ENCODE measurements at places on chromosomes 2 and 18.

- DNase-seq = no peak
Measured at GRCh38 chr2:219112651-219113338, 47.8 kb downstream of the NHEJ1 start.

- DNase-seq = no peak
Measured at GRCh38 chr2:72159211-72159993, 11.7 kb upstream of the CYP26B1 start.

- DNase-seq = no peak
Measured at GRCh38 chr18:55488473-55488872, 99.5 kb downstream of the TCF4 start.

DNA sequence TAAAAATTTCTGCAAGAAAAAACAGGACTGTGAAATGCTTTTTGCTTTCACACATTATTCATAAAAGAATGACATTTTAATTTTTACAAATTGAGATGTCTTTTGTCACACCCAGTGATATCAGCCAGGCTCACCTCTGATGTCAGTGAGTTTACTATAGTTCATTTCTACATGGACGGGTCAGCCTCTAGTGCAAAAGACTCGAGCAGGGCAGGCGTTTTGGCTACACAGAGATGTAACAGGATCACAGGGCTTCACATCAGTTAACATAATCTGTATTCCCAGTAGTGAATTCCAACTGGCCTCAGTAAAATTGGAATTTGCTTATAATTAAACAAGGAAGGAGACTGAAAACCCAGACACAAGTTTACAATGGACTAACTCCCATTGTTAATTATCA lies 275.6 kb upstream of the ZSWIM2 start:
- DNase-seq = no peak

DNA sequence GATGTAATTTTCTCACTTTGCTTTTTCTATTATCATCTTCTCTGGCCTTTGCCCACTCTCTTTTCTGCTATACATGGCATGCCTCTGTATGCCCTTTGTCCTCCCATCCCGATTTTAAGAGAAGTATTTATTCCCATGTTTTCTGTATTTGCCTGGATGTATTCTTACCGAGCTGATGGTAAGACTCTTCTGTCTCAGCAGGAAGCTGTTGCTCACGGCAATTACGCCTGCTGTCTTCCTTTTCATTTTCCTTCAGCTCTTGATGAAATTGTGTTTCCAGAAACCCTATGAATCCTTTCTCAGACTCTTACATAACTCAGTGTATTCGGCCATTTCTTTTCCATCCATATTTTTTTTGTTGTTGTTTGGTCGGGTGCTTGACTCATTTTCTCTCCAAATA lies 121.6 kb downstream of the SP3 start:
- no peak for DNase-seq

DNA sequence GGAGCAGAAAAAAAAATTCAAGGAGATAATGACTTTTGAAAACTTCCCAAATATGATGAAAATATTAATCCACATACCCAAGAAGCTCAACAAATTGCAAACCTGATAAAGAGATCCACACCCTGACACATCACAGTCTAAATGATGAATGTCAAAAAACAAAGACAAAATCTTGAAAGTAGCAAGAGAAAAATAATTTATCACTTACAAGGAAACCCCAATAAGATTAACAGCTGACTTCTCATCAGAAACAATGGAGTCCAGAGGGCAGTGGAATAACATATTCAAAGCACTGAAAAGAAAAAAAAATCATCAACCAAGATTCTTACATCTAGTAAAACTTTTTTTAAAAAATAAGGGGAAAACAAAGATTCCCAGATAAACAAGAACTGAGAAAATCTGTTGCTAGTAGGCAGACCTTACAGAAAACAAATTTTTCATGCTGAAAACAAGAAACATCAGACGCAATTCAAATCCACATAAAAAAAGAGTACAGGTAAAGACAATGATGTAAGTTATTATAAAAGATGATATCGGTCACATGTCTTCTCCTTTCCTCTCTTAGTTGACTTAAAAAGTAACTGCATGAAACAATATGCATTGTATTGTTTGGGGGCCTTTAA lies 21.3 kb downstream of the SLC66A2 start:
- DNase-seq = no peak

DNA sequence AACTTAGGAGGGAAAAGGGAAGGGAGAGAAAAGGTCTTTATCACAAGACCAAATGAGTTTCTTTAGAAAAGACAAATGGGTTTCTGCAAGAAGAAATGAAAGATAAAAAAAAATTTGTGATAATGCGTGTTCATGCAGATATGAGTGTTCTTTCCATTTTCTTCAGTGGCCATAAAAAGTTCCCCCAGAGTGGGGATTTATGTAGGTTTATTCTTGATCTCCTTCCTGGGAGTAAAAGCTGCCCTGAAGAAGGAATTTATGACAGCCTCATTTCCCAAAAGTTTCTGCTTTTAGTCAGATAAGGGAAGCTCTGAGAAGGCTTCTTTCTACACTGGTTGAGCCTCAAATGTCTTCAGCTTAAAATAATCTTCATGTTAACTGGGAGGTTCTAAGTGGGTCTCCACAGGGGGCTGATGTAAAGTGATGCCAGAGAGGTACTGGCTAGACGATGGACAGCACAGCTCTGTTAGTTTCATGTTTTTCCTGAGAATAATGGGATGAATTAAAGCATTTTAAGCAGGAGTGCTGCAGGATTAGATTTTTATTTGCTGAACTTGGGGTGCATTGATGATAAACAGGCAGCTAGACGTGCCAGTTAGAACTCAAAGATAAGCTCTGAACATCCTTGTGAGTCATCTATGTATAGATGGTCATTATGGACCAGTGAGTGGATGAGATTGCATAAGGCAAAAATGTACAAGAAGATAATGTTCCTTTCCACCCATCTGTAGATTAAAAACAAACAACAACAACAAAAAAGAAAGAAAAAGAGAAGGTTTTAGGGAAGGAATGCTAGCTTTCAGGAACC lies 99.4 kb upstream of the MSH2 start:
- no peak for DNase-seq

GRCh38 chr2:174971868-174972781 lies 33.1 kb downstream of the CHN1 start:
- peak; percentile 10 for DNase-seq

DNA sequence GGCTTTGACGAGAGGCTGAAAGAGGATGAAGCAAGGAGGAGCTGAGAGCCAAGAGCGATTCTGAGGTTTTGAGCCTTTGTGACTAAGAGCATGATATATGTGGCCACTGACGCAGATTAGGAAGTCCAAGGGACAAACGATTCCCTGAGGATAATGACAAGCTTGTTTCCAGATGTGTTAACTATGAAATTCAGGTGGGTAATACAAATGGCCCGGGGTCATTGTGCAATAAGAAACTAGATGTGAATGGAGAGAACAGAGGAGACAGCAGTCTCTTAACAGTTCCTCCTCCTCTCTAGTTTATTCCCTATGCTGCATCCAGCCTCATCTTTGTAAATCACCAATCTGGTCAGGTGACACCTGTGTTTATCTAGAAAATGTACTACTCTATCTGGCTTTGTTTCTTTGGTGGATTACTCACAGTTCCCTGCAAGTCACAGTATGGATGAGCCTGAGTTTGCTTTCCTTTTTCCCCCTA lies 84.2 kb downstream of the SOCS6 start:
- DNase-seq = peak; percentile 43

DNA sequence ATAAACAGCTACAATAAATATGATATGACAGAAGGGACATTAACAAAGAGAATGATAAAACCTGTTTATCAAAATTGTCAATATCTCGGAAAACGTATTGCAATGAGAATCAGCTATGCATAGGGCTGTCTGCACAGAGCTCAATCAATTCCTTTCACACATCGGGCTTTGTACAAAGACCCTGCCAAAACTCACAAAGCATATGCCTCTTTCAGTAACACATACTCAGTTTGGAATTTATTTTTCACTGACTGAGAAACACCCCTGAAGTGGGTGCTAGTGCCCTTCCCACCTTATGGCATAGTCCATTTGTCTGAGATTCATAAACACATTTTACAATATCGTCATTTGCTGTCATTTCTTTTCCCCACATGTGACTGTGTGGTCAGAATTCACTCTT lies 815.8 kb upstream of the FAM98A start:
- no peak for DNase-seq

GRCh38 chr2:130864830-130865800 lies 28.4 kb downstream of the ARHGEF4 start:
- peak; percentile 72 for DNase-seq

GRCh38 chr18:49625021-49625691 lies 63.3 kb downstream of the LIPG start:
- peak; percentile 27 for DNase-seq

DNA sequence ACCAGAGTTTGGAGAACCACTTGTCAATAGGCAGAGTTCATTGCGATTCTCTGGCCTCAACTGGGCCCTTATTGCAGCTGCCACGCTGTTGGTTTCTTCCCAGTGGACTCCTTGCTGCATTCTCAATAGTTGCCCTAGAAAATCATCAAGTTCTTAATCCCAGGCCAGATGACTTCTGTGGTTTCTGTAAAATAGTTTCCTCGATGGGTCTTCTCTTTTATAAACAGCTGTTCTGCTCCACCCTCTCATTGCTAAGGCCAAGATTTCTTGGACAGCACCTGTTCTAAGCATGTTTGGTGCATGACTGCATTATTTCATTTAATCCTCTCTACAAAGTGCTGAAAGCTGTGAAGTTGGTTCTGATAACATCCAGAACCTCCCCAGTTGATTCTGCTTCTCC lies 131.0 kb downstream of the BCL2L11 start:
- DNase-seq = no peak

GRCh38 chr2:218263817-218264641 lies 3.2 kb downstream of the GPBAR1 start:
- no peak for DNase-seq

- DNase-seq = no peak
Measured at GRCh38 chr2:3458396-3459184, 60.7 kb downstream of the ADI1 start.

- no peak for DNase-seq
Measured at GRCh38 chr2:239190921-239191885, 209.6 kb downstream of the HDAC4 start.

DNA sequence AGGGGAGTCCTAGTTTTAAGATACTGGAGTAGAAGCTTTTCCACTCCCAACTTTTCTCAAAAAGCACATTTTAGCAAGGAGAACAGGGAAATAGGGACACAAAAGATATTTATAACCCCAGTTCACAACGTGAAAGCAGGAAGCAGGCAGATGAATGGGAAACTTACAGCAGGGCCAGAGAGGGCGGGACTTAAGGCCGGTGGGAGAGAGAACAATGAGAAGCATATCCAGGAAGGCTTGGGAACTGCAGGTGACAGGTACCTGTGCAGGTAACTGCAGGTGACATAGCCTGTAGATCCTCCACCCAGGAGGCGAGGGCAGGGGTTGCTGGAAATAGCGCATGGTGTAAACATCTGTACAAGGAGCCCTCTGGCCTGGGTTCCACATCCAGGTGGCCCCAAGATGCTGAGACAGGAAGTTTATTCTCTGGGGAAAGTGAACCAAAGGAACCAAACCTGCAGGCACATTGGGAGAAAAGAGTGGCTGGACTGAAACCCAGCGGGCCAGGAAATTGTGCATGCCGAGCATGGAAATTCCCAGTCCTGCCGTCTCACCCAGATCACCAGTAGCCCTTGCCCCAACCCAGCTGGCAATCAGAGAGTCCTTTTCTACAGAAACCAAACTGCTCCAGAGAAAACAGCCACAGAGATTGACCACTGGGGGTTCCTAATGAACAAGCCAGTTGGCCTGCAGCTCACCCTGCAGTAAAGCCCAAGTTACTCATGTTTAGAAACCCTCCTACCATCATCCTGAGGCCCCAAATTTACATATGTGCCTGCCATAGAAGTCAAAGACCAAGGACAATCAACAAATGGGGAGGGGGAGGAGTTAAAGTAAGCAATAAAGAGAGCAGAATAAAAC lies 24.3 kb upstream of the COL6A3 start:
- DNase-seq = no peak

GRCh38 chr2:158325031-158325781 lies 131.3 kb downstream of the CCDC148 start:
- no peak for DNase-seq

GRCh38 chr2:147916723-147917122 lies 71.9 kb downstream of the ACVR2A start:
- DNase-seq = no peak

DNA sequence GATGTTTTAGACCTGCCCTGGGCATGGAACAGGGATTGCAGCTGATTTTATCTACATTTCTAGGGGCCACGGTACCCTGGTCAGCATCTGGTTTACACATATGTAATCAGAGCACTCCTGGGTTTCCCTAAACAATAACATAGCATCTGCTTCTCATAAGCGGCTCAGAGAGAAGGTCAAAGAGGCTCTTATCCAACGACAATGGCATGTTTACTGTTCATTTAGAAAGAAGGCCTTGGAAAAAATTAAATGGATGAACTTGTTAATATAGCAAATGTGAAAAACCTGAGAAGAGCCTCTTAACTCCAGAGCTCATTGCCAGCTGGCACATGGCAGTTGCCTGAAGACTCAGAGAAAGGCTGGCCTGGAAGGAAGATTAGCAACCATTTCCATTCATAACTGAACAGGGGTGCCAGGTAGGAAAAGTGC lies 202.8 kb upstream of the THUMPD2 start:
- DNase-seq = no peak

DNA sequence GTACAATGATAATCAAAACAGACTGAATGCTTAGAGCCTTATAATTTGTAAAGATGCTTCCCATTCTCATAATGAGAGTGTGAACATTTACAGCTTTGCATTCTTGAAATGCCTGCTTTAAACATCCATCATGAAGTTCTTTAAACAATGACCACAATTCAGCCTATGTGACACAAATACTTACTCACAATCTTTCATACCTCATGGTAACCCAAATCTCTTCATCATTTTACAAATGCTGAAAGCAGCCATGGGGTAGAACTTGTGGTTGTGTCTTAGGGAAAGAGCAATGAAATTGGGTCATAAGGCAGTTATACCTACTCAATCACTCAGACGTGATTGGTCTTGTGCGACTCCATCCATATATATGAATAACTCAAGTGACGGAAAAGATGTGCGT lies 140.7 kb downstream of the RND3 start:
- DNase-seq = no peak

DNA sequence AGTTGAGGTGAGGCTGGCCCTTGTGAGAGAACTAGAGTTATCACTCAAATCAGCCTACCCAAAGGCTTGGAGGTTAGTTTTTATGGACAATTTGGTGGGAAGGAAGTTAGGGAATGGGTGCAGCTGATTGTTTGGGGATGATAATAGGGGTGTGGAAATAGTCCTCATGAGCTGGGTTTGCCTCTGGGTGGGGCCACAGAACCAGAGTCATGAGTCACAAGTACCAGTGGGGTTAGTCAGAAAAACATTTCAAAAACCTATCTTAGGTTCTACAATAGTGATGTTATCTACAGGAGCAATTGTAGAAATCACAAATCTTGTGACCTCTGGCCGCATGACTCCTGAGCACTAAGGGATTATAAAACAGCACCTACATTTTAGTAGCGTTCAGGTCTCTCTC lies 630.1 kb upstream of the PIK3C3 start:
- no peak for DNase-seq

DNA sequence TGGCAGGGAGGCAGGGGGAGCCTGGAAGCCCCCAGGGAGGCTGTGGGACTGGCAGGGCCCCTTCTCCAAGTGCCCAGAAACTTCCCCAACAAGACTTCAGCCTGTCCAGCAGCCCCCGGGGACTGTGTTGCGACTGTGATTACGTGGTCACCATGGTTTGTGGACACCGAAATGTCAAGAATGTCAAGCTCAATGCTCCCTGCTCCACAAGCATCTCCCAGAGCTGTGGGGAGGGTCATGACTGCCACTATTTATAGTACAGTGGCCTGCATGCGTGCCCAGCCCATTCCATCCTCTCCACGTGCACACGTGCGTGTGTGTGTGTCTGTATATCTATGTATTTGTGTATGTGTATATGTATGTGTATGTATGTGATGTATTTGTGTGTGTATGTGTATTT lies 93.8 kb upstream of the MBOAT2 start:
- no peak for DNase-seq
